ENCODE measurements at places on chromosomes 7 and 10.

- no peak for DNase-seq
These were observed 355.9 kb upstream of the C7orf33 start for GRCh38 chr7:148234715-148235114.

GRCh38 chr10:117248750-117249465, 8.0 kb downstream of the SLC18A2 start:
- no peak for DNase-seq

DNA sequence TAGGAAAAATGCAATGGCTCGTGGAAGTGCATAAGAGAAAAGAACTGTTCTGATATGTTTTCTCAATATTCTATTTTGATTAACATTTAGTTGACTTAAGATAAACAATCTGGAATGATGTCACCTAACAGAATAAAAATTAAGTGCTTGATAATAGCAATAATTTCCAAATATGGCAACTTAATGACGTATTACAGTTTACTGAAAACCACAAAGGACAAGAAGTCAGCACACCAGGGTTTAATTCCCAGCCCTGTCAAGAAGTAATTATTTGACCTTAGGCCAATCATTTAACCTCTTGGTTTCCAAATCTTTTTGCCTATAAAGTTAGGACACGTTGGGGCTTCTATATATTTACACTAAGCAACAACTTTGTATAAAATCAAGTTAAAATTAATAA, 95.7 kb downstream of the CABCOCO1 start:
- DNase-seq: no peak

DNA sequence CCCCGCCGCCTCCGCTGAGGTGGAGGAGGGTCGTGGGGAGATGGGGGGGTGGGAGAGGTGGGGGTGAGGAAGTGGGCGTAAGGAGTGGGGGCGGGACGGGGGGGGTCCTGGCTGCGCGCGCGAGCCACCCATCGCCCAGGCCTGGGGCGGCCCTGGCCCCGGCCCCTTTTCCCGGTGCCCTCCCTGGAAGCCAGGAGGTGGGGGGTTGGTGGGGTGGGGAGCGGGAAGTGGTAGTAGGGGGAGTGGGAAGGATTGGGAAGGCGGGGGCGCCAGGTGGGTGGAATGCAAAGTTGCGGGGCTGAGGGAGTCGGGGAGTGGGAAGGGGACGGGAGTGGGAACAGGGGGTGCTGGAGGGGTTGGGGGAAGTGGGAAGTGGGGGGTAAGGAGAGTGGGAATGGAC, 319 bp upstream of the MMD2 start:
- DNase-seq: no peak

DNA sequence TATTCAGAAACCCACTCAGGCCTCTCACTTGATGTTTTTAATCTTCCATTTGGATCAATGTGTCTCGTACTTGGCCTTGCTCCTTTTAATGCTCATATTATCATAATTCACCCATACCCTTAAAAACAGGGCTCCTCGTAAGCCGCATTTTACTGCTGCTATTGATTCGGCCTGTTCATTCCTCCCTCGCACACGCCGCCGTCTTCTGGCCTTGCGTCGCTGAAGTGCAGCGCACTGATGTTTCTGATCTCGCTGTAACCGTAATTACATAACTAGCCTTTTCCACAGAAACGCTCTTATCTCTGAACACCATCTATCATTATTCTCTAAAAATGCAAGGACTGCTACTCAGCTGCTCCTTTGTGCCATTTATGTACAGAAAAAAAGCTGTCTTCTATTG, 544.5 kb upstream of the FOXK1 start:
- DNase-seq: no peak

GRCh38 chr10:5550250-5550545, 25.4 kb downstream of the CALML3 start:
- no peak for DNase-seq

DNA sequence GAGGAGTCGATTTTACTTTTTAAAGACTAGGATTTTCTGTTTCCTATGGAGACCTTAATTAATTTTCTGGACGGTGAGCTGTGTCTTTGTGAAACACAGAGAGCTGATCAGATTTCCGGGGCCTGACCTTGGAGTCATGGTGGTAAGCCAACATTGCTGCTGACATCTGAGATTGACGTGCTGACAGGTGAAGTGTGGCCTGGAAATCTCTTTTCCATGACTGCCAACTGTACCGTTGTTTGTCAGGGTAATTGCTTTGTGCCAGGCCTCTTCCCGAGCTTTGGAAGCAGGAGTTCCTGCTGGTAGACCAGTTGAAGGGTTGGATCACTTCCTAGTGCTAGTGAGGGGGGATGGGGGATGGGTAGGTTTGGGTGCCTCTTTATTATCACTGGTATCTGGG, 71.2 kb downstream of the ADRA2A start:
- no peak for DNase-seq

GRCh38 chr10:105195831-105196230, 554.7 kb downstream of the SORCS3 start:
- DNase-seq: no peak

DNA sequence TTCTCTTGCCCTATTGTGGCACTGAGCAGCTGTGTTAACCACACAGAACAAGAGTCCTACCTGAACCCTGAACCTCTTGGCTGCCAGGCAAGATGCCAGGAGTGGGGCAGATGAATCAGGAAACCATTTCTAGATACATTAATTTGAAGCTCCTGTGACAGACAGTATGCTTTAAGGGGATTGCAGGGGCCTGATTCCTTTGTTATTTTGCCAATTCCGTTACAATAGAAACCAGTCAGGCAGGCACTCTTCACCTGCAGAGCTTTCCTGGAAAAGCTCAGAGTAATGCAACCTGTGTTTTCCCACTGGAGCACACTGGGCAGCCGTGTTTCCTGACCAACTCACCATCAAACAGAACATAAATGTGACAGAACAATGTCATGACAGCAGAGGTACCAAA, 233.1 kb downstream of the BMPER start:
- DNase-seq: no peak
